Stimulated activated CD4-positive, alpha-beta T cell treated with anti-CD3 and anti-CD28 coated beads, Interleukin-1b, Interleukin-23, amount 100 ng/mL, for 1 hour (primary cell): ENCODE measurements at places on chromosomes 4 and X.

DNA sequence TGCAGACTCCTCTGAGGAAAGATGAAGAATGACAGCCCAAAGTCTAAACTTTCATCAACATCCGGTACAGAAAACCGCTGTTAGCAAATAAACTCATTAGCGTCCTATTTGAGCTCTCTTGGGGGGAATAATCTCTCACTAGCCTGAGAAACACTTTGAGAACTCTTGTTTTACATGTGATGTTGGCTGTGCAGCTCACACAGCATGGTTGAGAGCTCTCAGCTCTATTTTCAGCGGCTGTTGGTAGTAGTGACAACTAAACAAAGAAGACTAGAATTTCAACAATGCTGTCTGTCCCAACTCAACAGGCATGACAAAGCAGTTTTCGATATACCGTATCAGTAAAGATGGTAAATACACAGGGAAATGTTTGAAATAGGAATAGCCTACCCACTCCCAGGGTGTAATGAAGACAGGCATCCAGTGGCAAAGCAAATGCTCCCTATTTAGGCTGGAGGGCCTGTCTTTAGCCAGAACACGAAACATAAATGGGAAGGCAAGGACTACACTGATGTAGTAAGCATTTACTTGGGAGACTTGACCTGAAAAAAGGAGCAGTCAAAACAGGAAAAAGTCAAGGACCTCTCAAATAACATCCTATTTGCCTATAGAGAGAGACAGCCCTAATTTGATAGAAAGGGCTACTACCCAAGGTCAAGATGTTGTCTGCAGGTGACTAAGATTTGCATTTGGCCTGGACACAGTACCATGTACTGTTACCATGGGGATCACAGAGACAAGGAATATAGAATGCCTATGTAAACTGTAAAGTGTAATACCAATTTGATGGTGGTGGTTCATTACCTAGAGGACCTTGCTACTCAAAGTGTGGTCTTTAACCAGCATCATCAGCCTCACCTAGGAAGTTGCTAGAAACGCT is 60.4 kb downstream of the PPEF2 start:
- DNase-seq = no peak

- no peak for DNase-seq
Measured at GRCh38 chrX:135264206-135264605, 12.3 kb downstream of the ETDA start.

DNA sequence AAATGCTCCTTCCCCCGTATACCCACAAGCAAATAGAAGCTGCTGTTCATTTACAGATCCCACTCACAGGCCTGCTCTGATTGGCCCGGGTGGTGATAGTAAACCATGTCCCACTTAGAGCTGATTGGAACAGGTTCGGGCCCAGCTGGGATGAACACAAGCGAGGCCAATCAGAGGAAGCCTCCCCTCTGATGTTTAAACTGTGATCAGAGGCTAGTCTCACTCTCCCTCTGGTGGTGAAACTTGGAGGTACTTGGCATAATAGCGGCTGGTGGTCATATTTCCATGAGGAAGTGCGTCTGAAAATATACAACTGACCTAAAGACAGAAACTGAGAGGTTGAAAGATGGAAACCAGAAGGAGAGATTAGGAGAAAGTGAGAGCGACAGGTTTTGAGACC is 51.5 kb upstream of the TRPC3 start:
- no peak for DNase-seq

GRCh38 chr4:172163215-172163614 is 350.0 kb downstream of the GALNTL6 start:
- DNase-seq = no peak

GRCh38 chr4:37615059-37615719 is 71.0 kb downstream of the RELL1 start:
- DNase-seq = no peak

GRCh38 chr4:164287173-164287572 is 466.8 kb upstream of the SMIM31 start:
- DNase-seq = no peak

DNA sequence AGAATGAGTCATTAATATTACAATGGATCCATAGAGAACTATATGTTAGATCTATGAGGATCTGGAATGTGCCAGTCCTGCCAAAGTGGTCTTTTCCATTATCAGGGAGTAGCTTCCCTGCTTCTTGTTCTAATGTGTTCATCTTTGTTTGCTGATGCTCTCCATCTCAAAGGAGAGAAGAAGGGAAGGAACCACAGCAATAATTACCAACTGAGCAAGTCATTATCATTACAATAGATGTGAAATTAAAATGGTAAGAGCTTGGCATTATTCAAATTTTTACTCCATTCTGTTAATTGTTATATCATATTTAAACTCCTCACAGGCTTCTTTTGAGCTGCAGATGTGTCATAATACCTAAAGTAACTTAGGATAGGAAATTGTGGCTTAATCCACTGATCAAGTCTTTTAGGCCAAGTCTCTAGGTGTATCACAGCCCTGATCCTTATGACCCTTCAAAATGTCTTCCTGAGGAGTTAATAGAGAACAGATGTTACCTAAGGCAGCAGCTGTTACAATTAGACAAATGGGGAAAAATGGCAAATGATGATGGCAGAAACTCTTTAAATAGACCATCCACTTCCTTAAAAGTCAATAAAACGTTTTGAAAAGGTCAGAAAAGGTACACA is 1492.7 kb upstream of the IGFBP7 start:
- DNase-seq = no peak

- no peak for DNase-seq
Measured at GRCh38 chr4:36609661-36610060, 328.2 kb downstream of the DTHD1 start.

DNA sequence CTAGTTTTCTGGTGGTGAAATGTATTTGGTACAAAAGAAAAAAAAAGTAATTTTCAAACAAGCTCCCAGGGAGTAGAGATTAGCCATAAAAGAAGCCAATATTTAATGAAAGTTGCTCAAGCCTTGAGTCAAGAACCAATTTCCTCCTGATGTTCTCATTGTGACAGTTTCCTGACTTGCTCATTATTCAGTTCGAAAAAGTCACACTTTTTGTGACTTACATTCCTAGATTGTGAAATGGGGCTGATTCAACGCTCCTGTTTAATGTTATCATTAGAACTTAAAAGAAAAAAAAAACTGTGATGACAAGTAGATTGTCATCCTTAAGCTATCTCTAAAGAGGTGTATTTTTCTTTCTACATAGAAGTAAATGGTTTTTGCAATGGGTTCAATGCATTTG is 122.6 kb upstream of the BMPR1B start:
- DNase-seq = no peak

GRCh38 chr4:53508446-53508845 is 82.8 kb downstream of the LNX1 start:
- DNase-seq = no peak

GRCh38 chrX:22159071-22159470 is 113.6 kb upstream of the CBLL2 start:
- DNase-seq = no peak

GRCh38 chrX:123993326-123993725 is 31.8 kb downstream of the STAG2 start:
- no peak for DNase-seq

- no peak for DNase-seq
Measured at GRCh38 chr4:152590179-152591031, 54.5 kb upstream of the FBXW7 start.

- DNase-seq = no peak
Measured at GRCh38 chrX:34943235-34943634, 639 bp downstream of the FAM47B start.

DNA sequence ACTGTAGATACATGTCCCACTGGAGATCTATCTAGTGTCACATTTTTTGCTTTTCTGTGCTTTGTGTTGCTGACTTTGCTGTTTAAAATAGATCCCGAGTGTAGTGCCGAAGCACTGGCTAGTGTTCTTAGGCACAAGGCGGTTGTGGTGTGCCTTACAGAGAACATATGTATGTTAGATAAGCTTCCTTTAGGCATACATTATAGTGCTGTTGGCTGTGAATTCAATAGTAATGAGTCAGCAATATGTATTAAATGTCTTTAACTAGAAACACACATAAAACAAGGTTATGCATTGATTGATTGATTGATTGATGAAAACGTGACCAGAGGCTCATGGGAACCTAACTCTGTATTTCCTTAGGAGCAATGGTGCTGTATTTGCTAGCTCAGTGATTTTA is 56.2 kb downstream of the COX7B2 start:
- no peak for DNase-seq

GRCh38 chrX:16114611-16115010 is 8.8 kb upstream of the GRPR start:
- DNase-seq = no peak

GRCh38 chr4:156942991-156943390 is 28.6 kb downstream of the PDGFC start:
- DNase-seq = no peak

GRCh38 chr4:130705023-130705422 is 1609.1 kb downstream of the C4orf33 start:
- no peak for DNase-seq
